ENCODE measurements at places on chromosomes 1 and 21. TPM values are rescaled to one million over a fixed set of nuclear protein-coding genes. Genes with fewer than 3 reads are reported as not detected.

DNA sequence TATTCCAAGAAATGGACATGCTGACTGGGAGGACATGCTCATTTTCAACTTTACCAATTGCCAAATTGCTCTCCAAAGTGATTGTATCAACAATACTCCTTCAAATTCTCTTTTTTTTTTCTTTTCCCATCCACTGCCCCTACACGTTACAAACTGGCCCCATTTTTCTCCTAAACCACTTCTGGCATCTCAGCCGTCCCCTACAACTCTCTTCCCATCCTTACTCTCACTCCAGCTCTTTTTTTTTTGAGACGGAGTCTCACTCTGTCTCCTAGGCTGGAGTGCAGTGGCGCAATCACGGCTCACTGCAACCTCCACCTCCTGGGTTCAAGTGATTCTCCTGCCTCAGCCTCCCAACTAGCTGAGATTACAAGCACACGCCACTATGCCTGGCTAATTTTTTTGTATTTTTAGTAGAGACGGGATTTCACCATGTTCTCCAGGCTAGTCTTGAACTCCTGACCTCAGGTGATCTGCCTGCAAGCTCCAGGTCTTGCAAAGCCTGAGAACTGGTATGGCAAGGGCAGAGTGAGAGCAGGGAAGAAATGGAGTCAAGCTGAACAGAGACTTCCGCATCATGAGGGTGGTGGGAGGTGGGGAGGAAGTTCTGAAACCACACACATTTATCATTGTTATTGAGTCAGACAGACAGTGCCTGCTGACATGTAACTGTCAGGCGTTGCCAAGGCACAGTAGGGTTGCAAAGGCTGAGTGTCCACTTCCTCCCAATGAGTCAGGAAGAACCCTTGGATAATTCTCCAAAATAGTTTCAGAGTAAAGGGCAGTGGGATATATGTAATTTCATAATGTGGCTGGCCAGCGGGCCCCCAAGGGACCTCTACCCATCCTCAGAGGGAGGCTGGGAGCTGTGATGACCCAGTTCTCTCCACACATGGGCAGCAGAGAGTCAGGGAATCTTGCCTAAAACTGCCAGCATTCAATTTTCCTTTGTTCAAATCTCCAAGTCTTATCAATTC lies 17.4 kb downstream of the CELA3A start:
- no peak for DNase-seq

- DNase-seq: peak; percentile 47
Measured at GRCh38 chr1:61170328-61171238, 88.2 kb downstream of the NFIA start.

- DNase-seq: no peak
Measured at GRCh38 chr21:38679534-38679933, 126.2 kb upstream of the ETS2 start.

DNA sequence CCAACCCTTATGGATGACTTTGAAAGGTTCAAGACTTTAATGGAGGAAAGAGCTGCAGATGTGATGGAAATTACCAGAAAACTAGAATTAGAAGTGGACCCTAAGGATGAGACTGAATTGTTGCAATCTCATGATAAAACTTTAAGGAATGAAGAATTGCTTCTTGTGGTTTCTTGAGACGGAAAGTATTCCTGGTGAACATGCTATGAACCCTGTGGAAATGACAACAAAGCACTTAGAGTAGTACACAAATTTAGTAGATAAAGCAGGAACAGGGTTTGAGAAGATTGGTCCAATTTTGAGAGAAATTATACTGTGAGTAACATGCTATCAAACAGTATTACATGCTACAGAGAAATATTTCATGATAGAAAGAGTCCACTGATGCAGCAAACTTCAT lies 215.4 kb downstream of the OMA1 start:
- DNase-seq: no peak

DNA sequence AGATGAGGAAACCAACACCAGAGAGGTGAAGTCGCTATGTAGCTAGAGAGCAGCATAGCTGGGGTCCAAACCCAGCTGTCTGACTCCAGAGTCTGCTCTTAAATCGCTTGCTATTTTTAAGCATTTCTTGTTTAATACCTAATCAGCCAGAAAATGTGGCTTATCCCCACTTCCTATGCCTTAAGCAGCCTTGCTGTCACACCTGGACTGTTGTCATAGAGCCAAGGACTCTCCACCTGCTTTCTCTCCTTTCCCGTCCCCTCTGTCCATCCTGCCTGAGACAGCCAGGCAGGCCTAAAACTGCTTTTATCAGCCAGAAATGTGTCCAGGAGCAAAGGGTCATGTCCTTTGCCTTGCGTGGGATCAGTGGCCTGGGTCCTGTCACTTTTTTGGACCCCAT lies 28.3 kb upstream of the EPHA8 start:
- DNase-seq: no peak

GRCh38 chr1:222772996-222773379 lies 36.0 kb downstream of the FAM177B start:
- no peak for DNase-seq

DNA sequence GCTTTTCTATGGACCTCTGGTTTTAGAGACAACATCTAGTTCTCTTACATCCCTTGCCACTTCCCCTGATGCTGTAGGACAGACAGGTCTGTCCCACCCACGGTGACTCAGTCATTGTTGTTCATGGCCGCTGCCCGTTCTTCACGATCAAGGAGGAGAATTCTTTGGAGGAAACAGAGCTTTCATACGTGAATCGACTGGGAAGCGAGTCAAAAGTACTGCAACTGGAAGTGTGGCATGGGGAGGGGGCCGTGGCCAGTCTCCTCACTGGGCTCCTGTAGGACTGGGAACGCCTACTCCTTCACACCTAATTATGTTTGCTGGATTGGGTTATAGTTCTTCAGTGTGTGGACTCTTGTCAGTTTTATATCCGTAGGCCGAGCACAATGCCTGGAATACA lies 4.4 kb upstream of the SLC37A1 start:
- DNase-seq: no peak

The SH3BGR gene
- 15.2 TPM for total RNA-seq

The ADGRL4 gene
- total RNA-seq: 3.6 TPM

The LRRC8D gene
- total RNA-seq: 5.5 TPM

The ZBTB48 gene
- total RNA-seq: 24.1 TPM

Measured in umbilical cord (tissue), 2 donors.